ENCODE measurements at places on chromosomes 5 and 9.

- DNase-seq: no peak
Measured at GRCh38 chr9:135230386-135230765, 142.9 kb downstream of the OLFM1 start.

DNA sequence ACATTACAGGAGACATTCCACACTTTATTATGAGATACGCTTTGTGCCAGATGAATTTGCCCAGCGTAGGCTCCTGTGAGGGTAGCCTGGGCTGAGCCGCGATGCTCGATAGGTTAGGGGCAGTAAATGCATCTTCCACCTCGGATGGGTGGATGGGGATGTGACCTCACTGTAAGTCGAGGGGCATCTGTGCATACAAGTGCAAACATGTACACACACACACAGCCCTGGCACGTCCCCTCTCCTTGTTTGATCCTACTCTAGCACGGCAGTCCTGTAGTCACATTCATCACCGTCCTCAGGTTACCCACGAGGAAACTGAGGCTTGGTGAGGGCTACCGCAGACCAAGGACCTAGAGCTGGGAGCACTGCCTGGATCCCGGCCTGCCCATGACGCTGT, 166.8 kb downstream of the COL23A1 start:
- DNase-seq: no peak

DNA sequence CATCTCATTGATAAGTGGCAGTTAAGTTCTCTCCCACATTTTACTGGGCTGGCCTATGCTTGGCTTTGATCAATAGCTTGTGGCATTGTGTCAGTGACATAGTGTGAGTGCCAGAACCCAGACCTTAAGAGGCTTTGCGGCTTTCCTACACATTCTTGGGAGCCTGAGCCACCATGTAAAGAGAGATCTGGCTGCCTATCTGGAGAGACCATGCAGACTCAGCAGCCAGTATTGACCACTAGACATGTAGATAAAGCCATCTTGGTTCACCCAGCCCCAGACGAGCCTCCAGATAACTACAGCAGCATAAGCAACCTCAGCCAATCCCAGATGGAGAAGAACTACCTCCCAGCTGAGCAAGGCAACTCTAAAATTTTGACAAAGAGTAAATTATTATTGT, 28.6 kb downstream of the C9orf153 start:
- no peak for DNase-seq

DNA sequence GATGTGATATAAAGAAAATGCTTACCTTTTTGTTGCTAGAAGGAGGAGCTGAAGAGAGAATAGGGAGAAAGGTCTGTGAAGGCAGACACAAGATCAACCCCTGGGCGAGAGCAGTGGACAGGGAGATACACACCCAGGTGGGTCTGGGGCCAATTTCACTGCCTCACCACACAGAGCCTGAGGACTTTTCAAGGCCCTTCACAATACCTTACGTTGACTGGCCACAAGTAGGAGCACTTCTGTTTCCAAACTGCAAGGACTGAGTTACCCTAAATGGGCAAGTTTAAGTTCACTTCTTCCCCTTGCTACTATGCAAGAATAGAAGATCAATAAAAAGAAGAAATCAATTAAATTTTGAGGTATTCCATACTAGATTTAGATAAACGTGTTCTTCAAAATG, 174.5 kb upstream of the SLC12A2 start:
- DNase-seq: no peak

DNA sequence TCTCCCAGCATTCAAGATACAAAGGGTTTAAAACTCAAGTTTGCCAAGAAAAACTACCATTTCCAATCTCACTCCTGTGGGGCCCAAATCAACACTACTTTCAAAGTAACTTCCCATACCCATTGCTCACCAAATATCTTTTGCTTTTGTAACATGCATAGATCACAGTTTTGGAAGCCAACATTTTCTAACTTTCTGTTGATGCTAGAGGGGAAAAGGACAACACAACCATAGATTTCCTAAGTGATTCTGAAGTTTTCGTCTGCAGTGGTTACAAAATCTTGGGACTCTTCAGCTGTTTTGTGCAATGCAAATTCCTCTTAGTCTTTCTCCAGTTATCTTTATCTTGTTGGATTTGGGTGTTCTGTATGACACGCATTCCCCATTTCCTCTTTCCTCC, 94.1 kb upstream of the PAPPA start:
- no peak for DNase-seq

- DNase-seq: no peak
Measured at GRCh38 chr5:43730832-43731342, 127.9 kb downstream of the NNT start.

GRCh38 chr5:15008476-15008875, 136.9 kb upstream of the ANKH start:
- peak; percentile 93 for DNase-seq

DNA sequence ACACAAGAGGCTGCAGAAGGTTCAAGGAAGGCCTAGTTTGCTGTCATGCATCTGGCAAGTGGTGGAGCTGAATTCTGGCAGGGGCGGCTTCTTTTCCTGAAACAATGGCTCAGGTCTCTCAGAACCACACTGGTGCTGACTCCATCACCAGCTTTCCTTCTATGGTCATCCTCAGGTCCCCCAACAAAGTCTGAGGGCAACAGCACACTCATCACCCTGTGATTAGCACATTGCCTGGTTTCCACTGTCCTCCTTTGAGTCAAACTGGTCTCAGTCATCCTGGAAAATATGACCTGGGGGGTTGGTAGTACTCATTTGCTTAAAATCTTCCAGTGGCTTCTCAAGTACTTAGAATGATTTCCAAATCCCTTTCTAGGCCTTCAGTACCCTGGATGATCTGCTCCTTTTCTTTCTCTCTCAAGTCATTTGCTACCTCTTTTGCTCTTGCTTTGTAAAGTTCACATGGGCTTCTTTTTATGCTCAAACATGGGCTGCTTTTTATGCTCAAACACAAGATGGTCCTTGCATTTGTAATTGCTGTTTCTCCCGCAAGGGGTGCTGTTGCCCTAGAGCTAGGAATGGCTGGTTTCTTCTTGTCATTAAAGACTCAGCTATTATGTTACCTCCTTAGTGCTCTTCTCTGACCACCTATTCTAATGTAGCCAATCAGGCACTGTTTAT, 144.9 kb downstream of the ALDH1A1 start:
- DNase-seq: no peak

DNA sequence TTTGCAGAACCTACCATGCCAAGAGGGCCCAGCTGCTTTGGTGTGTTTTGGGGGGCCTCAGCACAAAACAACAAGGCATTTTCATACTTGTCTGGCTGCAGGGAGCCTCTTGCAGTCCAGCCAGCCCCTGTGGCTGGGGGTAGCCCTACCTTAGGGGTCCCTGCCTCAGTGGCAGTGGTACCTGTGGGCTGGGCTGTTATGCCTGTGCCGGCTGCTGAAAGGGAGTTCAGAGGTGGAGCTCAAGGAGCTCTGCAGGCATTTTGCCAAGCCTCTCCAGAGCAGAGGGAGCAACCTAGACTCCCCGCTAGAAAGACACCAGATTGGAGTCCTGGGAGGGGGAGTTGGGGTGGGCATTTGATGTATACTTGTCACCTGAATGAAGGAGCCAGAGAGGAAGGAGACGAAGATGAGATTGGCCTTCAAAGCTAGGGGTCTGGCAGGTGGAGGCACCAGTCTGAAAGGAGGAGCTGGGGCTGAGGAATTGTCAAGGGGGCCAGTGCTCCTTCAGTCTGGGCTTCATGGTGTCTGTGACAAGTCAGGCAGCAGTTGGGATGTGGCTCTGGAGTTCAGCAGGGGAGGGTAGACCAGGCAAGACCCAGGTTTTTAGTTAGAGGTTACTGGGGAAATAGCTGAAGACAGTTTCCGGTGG, 1.5 kb downstream of the SHROOM1 start:
- no peak for DNase-seq

DNA sequence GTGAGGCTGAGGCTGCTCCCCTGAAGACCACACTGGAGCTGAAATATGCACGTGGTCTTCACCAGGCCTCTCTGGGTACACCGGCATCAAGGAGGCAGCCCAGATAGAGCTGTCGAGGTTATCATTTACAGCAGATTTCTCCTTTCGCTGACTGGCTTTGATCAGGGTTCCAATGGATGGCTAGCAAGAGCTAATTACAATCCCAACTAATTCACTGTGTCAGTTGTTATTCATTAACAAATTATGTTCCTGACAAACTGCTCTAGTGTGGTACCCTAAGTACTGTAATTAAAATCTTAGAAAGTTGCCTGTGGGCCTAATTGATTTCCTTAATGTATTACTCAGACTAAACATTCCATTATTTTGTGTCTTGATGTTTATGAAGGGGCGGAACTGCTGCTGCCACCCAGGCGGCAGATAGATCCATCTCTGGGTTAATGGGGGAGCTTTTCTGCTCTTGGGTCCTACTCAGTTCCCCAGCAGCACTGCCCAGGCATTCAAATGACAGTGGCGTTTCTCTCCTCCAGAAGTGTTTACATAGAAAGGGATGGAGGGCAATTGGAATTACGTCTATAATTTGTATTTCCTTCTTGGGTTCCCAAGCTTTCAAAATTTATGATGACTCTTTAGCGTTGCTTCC, 71.7 kb upstream of the RAD23B start:
- no peak for DNase-seq
